ENCODE measurements at places on chromosomes 4 and X. TPM values are rescaled to one million over a fixed set of nuclear protein-coding genes. Genes with fewer than 3 reads are reported as not detected.
A peak's percentile ranks its signal among the peaks of the same experiment; 100 is the strongest.

GRCh38 chr4:14883166-14883565 is 119.1 kb upstream of the CPEB2 start:
- no peaks in the 10 kb centered on the region for H3K4me1 ChIP-seq
- H3K36me3 ChIP-seq = no peaks in the 10 kb centered on the region
- H3K27me3 ChIP-seq = no peaks in the 10 kb centered on the region

- no peaks in the 10 kb centered on the region for H3K36me3 ChIP-seq
- H3K27me3 ChIP-seq = no peaks in the 10 kb centered on the region
- DNase-seq = no peak
- no peak overlapping the region for H3K27ac ChIP-seq
- no peak overlapping the region for H3K4me3 ChIP-seq
Observed at GRCh38 chrX:132751063-132751690, 207.3 kb downstream of the HS6ST2 start.

GRCh38 chr4:76866641-76867040 is 31.3 kb downstream of the SOWAHB start:
- no peak overlapping the region for H3K27ac ChIP-seq
- H3K4me3 ChIP-seq = no peak overlapping the region
- DNase-seq = no peak
- H3K27me3 ChIP-seq = no peaks in the 10 kb centered on the region
- no peaks in the 10 kb centered on the region for H3K4me1 ChIP-seq
- H3K36me3 ChIP-seq = no peaks in the 10 kb centered on the region

- no peak overlapping the region for H3K4me3 ChIP-seq
- peaks cover 64% of the 10 kb centered on the region for H3K4me1 ChIP-seq
- peak overlapping the region; percentile 27 for H3K27ac ChIP-seq
- DNase-seq = no peak
Observed at GRCh38 chr4:169252339-169253112, 18.2 kb downstream of the SH3RF1 start.

DNA sequence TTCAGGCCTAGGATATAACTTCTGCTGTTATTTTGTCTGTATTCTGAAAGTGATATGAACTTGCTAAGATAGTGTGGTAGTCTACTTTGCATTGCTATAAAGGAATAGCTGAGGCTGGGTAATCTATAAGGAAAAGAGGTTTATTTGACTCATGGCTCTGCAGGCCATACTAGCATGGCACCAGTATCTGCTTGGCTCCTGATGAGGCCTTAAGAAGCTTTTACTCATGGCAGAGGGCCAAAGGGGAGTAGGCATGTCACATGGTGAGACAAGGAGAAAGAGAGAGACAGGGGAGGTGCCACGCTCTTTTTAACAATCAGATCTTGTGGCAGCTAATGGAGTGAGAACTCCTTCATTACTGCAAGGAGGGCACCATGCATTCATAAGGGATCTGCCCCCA is 247.3 kb downstream of the GPAT3 start:
- H3K4me1 ChIP-seq = no peaks in the 10 kb centered on the region
- no peak overlapping the region for H3K4me3 ChIP-seq
- no peak for DNase-seq
- no peaks in the 10 kb centered on the region for H3K27me3 ChIP-seq

- no peaks in the 10 kb centered on the region for H3K4me1 ChIP-seq
- no peak overlapping the region for H3K4me3 ChIP-seq
- no peak for DNase-seq
- H3K27me3 ChIP-seq = no peaks in the 10 kb centered on the region
- H3K27ac ChIP-seq = no peak overlapping the region
- no peaks in the 10 kb centered on the region for H3K36me3 ChIP-seq
Observed at GRCh38 chr4:22072240-22072639, 123.7 kb upstream of the KCNIP4 start.

DNA sequence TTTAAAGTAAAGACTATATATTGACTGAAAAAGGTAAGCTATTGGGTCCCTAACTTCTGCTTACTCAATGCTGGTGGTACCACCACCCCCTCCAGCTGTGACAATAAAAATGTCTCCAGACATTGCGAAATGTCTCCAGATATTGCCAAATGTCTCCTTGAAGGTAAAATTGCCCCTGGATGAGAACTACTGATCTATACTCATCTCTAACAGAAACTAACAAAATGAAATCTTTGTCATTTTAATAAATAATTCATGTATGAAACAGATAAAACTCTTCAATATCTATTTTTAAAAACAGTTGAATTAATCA is 20.1 kb downstream of the CLTRN start:
- no peaks in the 10 kb centered on the region for H3K4me1 ChIP-seq
- no peaks in the 10 kb centered on the region for H3K36me3 ChIP-seq
- no peak overlapping the region for H3K4me3 ChIP-seq
- H3K27me3 ChIP-seq = no peaks in the 10 kb centered on the region
- DNase-seq = no peak

- H3K27ac ChIP-seq = no peak overlapping the region
- H3K4me3 ChIP-seq = no peak overlapping the region
- H3K36me3 ChIP-seq = no peaks in the 10 kb centered on the region
- no peaks in the 10 kb centered on the region for H3K27me3 ChIP-seq
- no peak for DNase-seq
Observed at GRCh38 chr4:144740316-144740715, 94.4 kb downstream of the HHIP start.

DNA sequence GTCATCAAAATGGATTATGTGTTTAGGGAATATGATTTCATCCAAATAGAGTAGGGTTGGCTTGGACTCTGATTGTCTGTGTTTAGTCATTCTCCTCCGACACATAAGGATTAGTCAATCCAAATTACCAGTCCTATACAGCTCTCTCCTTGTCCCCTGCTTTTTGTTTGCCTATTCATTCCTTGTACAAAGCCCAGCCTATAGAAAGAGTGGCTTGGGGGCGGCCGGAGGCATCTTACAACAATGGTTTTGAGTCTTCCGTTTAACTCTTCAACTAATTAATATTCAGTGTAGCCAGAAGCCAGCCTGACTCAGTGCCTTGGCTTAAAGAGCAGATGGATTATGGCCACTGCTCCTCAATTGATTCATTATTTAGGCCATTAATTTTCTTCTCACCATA is 796.6 kb upstream of the POU3F4 start:
- H3K36me3 ChIP-seq = no peaks in the 10 kb centered on the region
- H3K27ac ChIP-seq = no peak overlapping the region
- H3K4me3 ChIP-seq = no peak overlapping the region
- no peaks in the 10 kb centered on the region for H3K4me1 ChIP-seq
- DNase-seq = no peak

DNA sequence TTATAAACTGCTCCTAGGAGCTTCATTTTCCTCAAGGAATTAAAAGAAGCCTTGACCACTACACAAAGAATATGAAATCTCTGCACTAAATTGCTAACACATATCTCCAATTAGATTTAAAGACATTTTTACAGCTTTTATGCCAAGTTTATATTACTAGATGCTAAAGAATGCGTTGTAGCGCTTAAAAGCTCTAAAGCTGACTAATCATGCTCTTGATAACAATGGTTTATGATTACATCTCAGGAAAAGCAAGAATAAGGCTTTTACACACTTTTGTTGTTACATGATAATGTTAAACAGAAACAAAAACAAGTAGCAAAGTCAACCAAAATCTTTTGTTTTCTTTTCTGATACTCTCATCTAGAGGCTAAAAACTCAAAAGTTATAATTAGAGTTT is 44.7 kb downstream of the SLC10A7 start:
- DNase-seq = no peak
- no peaks in the 10 kb centered on the region for H3K4me1 ChIP-seq
- H3K4me3 ChIP-seq = no peak overlapping the region
- no peaks in the 10 kb centered on the region for H3K36me3 ChIP-seq
- H3K27ac ChIP-seq = no peak overlapping the region

- no peaks in the 10 kb centered on the region for H3K27me3 ChIP-seq
- no peak overlapping the region for H3K4me3 ChIP-seq
- H3K36me3 ChIP-seq = no peaks in the 10 kb centered on the region
- DNase-seq = peak; percentile 40
- H3K27ac ChIP-seq = no peak overlapping the region
- no peaks in the 10 kb centered on the region for H3K4me1 ChIP-seq
Observed at GRCh38 chr4:64158648-64159326, 250.5 kb downstream of the TECRL start.

GRCh38 chr4:182917182-182918043 is at the start of gene DCTD:
TSS of gene DCTD (minus strand) at chr4:182917386. CDS start at chr4:182915568, 1,818 bp downstream.
- H3K4me3 ChIP-seq = peak within 1 kb of the TSS; percentile 71
- H3K27ac ChIP-seq = peak within 1 kb of the TSS; percentile 77
- peaks cover 12% of the 10 kb centered on the region for H3K4me1 ChIP-seq
- peak; percentile 76 for DNase-seq
- H3K36me3 ChIP-seq = no peaks in the 10 kb centered on the region

- H3K27ac ChIP-seq = peak overlapping the region; percentile 65
- H3K36me3 ChIP-seq = no peaks in the 10 kb centered on the region
- H3K27me3 ChIP-seq = no peaks in the 10 kb centered on the region
- peaks cover 10% of the 10 kb centered on the region for H3K4me1 ChIP-seq
- no peak for DNase-seq
Observed at GRCh38 chrX:17032351-17032750, 85.9 kb downstream of the REPS2 start.

GRCh38 chr4:171478181-171478580 is 335.0 kb upstream of the GALNTL6 start:
- H3K36me3 ChIP-seq = no peaks in the 10 kb centered on the region
- no peaks in the 10 kb centered on the region for H3K27me3 ChIP-seq
- H3K27ac ChIP-seq = no peak overlapping the region
- DNase-seq = no peak

DNA sequence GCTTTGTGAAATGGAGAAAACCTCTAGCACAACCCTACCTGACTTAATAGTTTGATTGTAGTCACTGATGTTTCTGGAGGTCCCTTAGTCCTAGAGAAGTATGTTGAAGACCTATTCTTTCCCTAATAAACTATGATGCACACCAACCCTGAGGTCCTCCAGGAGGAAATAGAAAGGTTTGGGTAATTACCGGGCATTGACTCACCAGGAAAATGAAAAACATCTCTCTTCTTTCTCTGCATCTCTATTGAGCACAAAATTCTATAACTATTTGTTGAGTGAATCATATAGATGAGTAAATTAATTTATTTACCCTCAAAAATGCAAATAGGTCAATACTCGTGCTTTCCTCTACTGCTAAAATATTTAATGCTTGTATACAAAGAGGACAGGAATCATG is 582.4 kb upstream of the FAM241A start:
- no peak for DNase-seq
- no peaks in the 10 kb centered on the region for H3K36me3 ChIP-seq
- no peaks in the 10 kb centered on the region for H3K4me1 ChIP-seq
- H3K27me3 ChIP-seq = no peaks in the 10 kb centered on the region

- DNase-seq = no peak
- no peaks in the 10 kb centered on the region for H3K4me1 ChIP-seq
- H3K27me3 ChIP-seq = no peaks in the 10 kb centered on the region
- H3K27ac ChIP-seq = no peak overlapping the region
- H3K36me3 ChIP-seq = no peaks in the 10 kb centered on the region
Observed at GRCh38 chr4:40337051-40337450, 1.9 kb downstream of the CHRNA9 start.

DNA sequence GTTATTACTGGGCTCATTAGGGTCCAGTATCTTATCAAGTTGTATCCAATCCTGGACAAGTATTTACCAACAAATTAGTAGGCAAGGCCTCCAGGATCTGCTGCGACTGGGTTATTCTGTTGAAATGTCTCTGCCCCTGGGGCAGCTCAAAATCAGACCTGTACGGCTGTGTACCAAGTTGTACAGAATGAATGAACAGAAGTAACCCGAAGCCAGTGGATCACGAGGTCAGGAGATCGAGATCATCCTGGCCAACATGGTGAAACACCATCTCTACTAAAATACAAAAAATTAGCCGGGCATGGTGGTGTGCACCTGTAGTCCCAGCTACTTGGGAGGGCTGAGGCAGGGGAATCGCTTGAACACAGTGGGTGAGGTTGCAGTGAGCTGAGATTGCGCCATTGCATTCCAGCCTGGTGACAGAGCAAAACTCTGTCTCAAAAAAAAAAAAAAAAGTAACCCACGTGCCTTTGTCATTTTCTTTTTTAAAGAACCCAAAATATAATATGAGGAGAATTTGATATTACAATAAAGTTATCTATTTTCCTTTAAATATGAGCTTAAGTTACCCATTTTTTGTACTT is 127.3 kb downstream of the CBR4 start:
- no peaks in the 10 kb centered on the region for H3K27me3 ChIP-seq
- H3K4me3 ChIP-seq = no peak overlapping the region
- H3K36me3 ChIP-seq = no peaks in the 10 kb centered on the region
- no peak for DNase-seq
- no peak overlapping the region for H3K27ac ChIP-seq
- H3K4me1 ChIP-seq = peaks cover 4% of the 10 kb centered on the region

DNA sequence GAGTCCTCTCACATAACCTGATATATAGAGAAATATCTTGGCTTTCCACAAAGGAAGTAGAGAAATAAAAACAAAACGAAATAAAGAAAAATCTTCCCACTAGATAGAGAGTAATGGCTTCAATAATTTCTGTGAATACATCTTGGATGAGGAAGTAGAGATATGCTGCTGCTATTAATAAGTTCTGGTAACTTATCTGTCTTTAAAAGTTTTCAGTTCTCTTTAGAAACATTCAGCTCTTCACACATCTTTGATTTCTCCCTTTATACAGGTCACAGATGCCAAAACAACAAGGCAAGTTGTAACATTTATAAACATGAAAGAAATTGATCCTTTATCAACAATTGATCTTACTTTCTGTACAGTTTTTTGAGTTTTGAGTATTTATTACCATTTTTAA is 615.8 kb downstream of the TRAM1L1 start:
- H3K27ac ChIP-seq = no peak overlapping the region
- no peaks in the 10 kb centered on the region for H3K4me1 ChIP-seq
- no peak overlapping the region for H3K4me3 ChIP-seq
- H3K36me3 ChIP-seq = no peaks in the 10 kb centered on the region

DNA sequence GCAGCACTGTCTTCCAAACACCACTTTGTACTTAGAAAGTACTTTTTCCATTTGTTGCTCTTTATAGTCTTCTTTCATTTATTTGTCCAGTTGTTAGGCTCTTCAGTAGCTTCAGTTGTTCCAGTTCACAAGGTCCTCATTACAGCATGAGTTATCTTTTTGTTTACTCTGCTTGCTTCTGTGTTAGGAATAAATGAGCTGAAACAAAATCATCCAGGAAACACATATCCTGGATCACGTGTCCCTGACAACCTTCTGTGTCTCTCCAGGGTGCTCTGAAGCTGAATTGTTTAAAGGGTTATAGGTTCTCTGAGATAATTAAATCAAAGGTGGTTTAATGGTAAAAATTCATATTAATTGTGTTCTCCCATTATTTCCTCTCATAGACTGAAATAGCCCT is 19.9 kb upstream of the KLHL8 start:
- no peaks in the 10 kb centered on the region for H3K4me1 ChIP-seq
- H3K27me3 ChIP-seq = no peaks in the 10 kb centered on the region
- H3K36me3 ChIP-seq = no peaks in the 10 kb centered on the region
- no peak for DNase-seq
- no peak overlapping the region for H3K4me3 ChIP-seq
- H3K27ac ChIP-seq = no peak overlapping the region

Gene PRDM5
- total RNA-seq = 8.9 TPM

Gene ITGB1BP2
- 0.49 TPM for total RNA-seq

Gene ADH4
- 0.58 TPM for total RNA-seq

Gene LRPAP1
- total RNA-seq = 119 TPM

Gene SSX5
- total RNA-seq = not detected

Gene SORCS2
- total RNA-seq = 0.84 TPM

Gene GPR119
- 3.3 TPM for total RNA-seq

All from pancreas (tissue), 10 donors.